Progenitor cell of endocrine pancreas (in vitro differentiated cells): ENCODE measurements at places on chromosomes 2 and 18. TPM values are rescaled to one million over a fixed set of nuclear protein-coding genes. Genes with fewer than 3 reads are reported as not detected.

- no peak for DNase-seq
These were observed 290.8 kb downstream of the GBX2 start for GRCh38 chr2:235877275-235877802.

GRCh38 chr2:197345846-197346370, 35.3 kb upstream of the ANKRD44 start:
- no peak for DNase-seq

DNA sequence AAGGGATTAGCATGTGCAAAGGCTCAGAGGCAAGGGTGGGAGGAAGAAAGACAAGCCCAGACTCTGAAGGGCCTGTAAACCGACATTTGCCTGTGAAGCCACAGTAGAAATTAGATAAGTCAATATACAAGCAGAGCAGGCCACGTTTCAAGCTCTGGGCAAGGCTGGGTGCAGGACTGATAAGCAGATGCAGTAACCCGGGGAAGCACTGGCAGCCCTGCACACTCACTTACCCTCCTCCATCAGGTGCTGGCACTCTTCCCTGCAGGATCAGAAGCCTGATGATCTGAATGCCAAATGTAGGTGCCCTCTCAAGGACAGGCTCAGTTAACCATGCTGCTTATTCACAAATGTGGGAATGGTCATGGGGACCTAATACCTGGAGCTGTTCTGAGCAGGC, 46.3 kb upstream of the RAB12 start:
- DNase-seq, result no peak

GRCh38 chr18:60446821-60447220, 74.2 kb upstream of the MC4R start:
- no peak for DNase-seq

- DNase-seq, result no peak
These were observed 64.8 kb downstream of the KCNG2 start for GRCh38 chr18:79862562-79862961.

Gene FHOD3
- 1.6 and 2.6 TPM in 2 replicates for total RNA-seq

Gene NEU4
- 1.3 and 1.4 TPM in 2 replicates for total RNA-seq
